Activated CD8-positive, alpha-beta memory T cell treated with anti-CD3 and anti-CD28 coated beads, Interleukin-2, amount 10 ng/mL, durations not matched to agents 7 days and 5 days (primary cell): ENCODE measurements at places on chromosomes 16 and 17.

GRCh38 chr16:56244612-56245011, 53.3 kb downstream of the GNAO1 start:
- DNase-seq, result no peak

DNA sequence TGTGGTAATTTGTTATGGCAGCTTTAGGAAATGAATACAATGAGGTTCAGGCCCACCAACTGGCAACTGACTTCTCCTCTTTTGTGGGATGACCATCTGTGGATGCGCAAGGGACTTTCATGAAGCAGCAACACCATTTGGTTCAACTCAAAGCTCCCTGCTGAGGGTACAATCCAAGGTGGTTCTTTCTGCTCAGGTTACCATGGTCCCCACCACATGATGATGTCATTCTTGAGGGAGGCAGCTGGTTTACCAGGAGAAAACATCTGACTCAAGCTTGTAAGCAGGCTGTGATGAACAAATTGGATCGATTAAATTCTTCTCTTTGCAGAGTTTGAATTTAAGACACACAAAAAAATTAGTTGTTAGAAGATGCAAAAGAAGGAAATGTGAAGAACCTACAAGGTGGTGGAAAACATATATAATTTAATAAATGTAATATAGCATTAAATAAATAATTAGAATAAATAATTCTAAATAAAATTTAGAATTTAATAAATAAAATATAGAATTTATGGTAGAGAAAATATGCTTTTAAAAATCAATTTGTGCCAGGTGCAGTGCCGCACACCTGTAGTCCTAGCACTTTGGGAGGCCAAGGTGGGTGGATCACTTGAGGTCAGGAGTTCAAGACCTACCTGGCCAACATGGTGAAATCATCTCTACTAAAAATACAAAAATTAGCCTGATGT, 67.6 kb upstream of the ANKFN1 start:
- DNase-seq, result no peak

DNA sequence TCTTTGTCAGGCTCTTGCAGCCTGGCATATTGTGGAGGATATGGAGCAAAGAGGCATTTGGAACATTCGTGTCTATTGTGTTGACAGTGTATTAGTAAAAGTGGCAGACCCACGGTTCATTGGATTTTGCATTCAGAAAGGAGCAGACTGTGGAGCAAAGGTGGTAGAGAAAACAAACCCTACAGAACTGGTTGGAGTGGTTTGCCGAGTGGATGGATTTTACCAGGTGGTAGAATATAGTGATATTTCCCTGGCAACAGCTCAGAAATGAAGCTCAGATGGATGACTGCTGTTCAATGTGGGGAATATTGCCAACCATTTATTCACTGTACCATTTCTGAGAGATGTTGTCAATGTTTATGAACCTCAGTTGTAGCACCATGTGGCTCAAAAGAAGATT, 44.5 kb downstream of the EFCAB13 start:
- no peak for DNase-seq

DNA sequence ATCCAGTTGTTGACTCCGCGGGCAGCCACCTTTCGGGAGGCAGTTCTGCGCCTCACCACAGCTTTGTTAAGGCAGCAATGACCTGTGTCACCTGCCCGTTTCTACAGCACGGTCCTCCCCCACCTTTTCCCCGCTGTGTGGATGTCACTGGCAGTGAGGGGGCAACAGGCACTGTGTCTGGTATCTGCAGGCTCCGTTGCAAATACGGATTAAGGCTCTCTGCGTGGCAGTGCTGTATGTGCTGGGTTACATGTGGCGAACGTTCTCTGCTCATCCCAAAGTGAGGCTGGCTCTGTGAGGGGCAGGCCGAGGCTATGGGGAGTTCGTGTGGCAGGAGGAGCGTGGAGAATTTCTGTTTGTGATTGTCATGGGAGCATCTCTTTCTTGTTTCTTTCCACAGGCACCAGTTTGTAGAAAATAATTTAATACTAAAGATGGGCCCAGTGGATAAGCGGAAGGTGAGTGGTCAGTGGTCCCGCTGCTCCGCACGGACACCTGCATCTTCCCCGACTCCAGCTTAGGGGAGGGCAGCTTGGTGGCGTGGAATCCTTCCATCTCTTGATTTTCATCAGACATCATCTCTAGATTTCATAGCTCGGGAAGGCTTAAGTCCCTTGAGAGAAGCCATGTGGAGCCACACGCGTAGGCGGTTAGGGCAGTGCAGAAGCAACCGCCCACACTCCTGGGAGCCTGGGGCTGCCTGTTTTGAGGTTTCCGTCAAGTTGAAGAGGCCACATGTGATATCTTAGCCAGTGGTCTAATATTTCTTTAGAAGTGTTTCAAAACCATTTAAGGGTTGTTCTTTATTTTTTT, 57.8 kb downstream of the PDPK1 start:
- no peak for DNase-seq

- no peak for DNase-seq
These were observed 44.4 kb upstream of the CRISPLD2 start for GRCh38 chr16:84775262-84775810.

- no peak for DNase-seq
These were observed 404 bp downstream of the EMC6 start for GRCh38 chr17:3669085-3669347.

DNA sequence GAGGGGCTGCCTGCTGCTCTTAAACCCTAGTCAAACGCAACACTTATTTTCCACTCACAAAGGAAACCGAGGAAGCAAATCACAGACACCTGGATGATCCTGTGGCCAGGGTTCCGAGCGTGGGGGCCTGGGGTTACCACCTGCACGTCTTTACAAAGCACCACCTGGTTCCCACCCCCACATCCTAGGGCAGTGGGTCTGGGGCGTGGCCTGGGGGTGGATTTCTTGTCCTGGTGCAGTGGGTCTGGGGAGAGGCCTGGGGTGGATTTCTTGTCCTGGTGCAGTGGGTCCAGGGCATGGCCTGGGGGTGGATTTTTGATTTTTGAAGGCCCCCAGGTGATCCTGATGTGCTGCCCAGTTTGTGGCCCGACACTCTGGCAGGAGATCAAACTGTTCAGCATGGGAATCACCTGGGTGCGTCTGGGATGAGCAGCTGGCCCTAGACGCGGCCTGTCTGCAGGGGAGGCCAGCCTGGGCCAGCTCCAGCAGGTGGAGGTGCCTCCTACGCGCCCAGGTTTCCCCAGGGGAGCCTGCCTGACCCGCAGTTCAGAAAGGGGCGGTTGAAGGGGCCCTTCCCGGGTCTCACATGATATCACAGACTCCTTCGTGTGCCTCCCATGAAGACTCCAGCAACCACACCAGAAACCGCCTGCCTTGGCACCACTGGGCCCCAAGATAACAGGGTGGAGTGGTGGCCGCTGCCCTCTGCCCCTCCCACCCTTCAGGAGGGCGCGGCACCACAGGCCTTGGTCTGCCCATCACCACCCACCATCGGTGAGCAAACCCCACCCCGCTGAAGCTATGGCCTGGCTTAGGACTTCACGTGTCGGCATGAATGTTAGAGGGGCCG, 6.3 kb downstream of the HAGH start:
- DNase-seq, result no peak

DNA sequence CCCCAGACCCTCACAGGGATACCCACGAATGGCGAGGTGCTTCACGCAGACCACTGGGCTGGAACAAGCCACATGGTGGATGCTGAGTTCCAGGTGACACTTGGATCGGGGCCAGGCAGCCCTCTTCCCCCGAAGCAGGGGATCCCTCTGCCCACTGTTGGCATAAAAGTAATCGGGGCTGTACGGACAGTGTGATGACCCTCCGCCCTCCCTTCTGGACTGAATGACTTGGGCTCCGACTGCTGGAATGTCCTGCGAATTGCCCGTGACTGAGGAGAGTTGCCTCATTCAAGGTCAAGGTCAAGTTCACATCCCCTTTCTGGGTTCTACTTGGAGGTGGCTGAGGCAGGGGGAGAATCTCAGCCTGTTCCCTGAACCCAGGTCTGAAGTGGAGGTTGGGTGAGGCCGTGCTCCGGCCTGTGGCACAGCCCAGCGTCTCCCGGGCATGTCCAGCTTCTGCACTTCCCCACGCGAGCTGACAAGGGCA, 28.5 kb upstream of the CREBBP start:
- DNase-seq, result no peak

GRCh38 chr17:73586921-73587602, 57.2 kb downstream of the SDK2 start:
- DNase-seq, result no peak

DNA sequence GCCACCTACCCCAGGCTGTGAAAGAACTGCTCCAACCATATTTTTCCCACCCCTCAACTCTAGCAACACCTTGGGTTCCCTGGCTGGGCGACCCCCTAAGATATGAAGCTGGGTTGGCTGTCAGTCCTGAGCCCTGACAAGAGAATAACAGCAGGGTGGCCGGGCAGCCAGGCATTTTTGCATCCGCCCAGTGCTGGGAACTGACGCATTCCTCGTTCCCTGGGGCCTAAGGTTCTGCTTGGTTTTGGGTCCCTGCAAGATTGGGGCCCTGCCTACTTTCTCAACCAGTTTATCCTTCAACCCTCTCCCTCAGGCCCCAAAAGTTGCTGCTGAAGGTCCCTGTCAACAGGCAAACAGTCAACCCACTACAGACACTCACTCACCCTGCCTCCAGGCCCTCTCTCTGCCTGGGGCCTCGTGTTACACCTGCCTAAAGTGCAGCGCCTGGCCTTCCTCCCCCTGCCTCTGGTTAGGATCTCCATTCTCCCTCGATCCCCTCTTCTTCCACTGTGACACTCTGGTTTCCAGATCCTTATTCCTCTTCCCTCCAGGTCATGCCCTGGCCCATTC, 151.5 kb downstream of the STX8 start:
- no peak for DNase-seq

DNA sequence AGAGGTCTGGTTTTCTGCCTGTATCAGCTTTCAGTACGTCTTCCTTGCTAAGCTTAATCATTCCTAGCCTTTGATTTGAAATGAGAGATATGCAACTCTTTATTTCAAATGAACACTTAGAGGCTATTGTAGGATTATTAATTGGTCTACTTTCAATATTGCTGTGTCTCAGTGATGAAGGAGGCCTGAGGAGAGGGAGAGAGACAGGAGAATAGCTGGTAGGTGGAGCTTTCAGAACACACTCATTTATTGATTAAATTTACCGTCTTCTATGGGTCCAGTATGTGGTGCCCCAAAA, 187.0 kb downstream of the BCAS3 start:
- no peak for DNase-seq

DNA sequence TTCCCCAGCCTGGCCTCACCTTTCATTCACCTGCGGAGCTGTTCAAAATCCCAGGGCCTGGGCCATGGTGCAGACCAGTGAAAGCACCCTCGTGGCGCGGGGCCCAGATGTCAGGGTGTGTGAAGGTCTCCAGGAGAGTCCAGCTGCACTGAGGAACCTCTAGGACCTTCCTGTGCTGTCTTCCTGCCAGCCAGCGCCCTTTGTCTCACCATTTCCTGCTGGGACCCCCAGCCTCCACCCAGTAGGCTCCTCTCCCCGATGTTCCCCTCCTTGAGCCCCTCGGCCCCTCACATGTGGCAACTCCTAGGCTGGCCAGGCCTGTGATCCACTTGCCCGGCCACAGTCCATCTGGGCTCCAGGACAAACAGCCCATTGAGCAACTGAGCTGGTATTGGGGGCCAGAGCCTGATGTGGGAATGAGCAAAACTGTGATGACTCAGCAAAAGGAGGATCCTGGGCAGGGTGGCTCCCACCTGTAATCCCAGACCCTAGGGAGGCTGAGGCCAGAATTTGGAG, 677 bp downstream of the SULT1A2 start:
- no peak for DNase-seq

- no peak for DNase-seq
These were observed 58.0 kb downstream of the XYLT1 start for GRCh38 chr16:17412791-17413190.

GRCh38 chr17:79608624-79608959, 2.3 kb downstream of the RBFOX3 start:
- DNase-seq, result no peak

- no peak for DNase-seq
These were observed 51.4 kb downstream of the TBC1D26 start for GRCh38 chr17:15783461-15783860.

- peak; percentile 49 for DNase-seq
These were observed 245.2 kb upstream of the MAF start for GRCh38 chr16:79845734-79846135.

- DNase-seq, result no peak
These were observed 11.0 kb upstream of the TACO1 start for GRCh38 chr17:63589646-63590045.

- DNase-seq, result no peak
These were observed at the start of gene SULT1A1 for GRCh38 chr16:28609631-28610594. Gene SULT1A1, minus strand, starts transcription at chr16:28610044. Its CDS starts 1,189 bp downstream, at chr16:28608855.

DNA sequence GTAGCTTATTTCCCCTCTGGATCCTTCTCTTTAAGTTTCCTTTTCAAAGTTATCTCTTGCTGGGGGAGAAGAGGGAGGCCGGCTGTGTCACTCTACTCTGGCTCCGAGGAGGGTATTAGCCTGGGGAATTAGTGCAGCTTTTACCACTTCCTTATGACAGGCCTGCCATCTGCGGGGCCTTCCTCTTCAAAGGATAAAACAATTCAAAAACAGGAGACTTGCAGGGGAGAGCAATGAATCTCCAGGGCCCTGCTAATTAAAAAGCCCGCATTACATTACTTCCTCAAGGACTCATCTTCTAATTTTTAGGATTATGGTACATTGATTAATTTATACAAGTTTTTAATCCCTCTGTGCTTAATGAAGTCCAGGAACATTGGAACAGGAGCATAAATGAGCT, 190.9 kb upstream of the CDH5 start:
- DNase-seq, result no peak

GRCh38 chr17:3536716-3537115, 20.9 kb downstream of the TRPV3 start:
- DNase-seq, result no peak

DNA sequence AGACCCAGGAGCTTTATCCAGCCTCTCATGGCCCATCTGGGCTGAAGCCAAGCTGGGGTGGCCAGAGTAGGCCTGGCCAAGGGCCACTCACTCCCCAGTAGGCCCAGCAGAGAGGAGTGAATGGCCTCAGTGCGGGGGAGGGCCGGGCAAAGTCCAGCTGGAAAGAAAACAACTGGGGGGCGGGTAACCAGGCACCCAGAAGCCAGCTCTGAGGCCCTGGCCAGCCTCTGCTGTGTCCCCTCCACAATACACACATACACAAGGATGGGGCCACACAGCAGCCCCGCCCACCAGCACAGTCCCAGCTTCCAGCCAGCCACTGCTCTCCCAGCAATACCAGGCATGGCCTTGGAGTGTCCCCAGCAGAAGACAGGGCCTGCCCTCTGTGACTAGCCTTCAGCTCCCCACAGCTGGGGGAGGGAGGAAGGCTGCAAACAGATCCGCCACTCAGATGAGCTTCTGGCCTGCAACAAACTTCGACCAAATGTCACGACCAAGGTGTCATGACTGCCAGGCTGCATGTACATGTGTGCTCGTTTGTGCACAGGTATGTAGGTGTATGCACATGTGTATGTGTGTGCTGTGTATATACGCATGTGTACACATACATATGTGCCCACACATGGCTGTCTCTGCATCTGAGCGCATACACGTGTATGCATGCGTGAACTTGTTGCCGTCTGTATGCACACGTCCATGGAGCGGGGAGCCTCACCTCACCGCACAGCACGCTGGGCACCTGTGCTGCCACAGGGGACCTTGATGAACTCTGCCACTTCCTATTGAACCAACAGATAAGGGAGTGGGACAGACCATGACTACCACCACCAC, 5.0 kb downstream of the CARHSP1 start:
- DNase-seq, result no peak
